ENCODE measurements at places on chromosomes 5 and 9.

DNA sequence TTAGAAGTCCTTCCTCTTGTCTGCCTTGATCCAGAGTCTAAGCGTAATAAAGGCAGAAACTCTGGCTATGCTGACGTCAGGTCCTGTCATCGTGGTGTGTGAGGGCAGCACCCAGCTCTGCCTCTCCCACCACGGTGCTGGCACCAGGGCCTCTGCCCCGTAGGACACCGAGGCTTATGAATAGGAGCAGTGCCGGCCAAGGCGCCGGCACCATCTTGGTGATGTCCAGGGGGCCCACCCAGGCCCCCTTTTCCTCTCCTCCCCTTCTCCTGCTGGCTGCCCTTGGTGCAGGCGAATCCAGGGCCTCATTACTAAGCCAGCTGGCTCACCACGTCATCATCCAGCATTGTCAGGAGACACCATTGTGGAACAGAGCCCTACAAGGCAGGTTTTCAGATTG lies 252.3 kb downstream of the FANCC start:
- DNase-seq = no peak

DNA sequence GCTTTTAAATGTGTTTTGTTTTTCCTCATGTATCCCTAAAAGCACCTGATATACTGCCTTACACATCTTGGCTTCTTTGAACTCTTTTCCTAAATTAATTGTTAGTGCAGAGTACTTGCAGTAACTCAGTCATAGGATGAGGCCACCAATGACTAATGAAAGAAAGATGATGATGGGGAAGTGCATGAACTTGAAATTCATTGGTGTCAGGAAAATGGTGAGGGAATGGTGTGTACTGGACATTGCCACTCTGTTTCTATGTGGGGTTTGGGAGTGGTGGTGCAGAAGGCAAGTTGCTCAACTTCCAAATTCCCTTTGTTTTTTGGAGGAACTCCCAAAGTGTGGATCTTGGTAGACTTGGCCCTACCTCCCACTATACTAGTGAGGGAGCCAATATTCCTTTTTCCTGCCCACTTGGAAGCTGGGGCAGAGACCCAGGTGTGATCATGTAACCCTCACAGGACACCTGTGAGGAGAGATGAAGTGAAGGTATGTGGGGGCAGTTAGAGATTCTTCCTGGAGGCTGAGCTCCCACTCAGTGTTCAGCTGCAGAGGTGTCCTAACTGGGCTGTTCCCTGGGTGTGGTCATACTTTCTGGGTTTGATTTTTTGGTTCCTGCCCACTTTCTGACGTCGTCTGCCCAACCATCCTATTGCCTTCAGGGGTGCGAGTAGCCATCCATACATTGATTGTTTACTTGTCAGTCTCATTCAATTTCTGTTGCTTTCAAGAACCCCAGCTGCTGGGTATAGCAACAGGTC lies 298.5 kb downstream of the MAST4 start:
- no peak for DNase-seq

- no peak for DNase-seq
These were observed 5.4 kb downstream of the DCTN4 start for GRCh38 chr5:150753463-150753862.

DNA sequence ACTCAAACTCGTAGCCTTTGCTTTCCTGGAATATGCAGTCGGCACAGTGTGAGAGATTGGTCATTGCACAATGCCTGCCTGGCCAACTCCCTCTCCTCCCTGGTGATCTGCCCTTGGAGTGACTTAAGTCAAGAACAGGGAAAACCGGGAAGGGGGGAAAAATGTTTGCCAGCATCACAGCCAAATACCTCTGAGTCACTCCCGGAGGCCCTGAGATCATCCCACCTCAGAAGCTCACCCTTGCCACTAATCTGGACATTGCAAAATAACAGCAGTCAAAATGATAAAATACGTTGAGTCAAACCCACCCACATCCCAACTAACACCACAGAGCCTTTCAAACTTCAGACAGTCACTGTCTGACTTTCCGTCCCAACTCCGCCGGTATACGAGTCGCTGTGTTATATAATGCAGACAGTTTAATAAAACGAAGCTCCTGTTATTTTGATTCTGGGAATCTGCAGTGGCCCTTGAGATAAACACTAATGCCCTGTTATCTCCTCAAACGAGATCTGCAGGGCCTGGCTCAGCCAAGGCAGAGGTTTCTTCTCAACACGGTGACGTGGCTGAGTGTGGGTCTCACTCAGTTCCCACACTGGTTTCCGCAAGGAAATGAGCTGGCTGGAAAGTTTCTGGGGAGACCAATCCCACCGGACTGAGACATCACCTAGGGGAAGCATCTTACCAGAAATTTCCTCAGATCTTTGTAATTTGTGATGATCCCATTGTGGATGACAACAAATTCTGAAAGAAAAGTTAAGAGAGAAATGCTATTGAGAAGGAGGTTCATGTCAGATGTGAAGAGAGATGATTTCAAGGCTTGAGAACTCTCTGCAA lies 22.1 kb downstream of the GFPT2 start:
- no peak for DNase-seq

DNA sequence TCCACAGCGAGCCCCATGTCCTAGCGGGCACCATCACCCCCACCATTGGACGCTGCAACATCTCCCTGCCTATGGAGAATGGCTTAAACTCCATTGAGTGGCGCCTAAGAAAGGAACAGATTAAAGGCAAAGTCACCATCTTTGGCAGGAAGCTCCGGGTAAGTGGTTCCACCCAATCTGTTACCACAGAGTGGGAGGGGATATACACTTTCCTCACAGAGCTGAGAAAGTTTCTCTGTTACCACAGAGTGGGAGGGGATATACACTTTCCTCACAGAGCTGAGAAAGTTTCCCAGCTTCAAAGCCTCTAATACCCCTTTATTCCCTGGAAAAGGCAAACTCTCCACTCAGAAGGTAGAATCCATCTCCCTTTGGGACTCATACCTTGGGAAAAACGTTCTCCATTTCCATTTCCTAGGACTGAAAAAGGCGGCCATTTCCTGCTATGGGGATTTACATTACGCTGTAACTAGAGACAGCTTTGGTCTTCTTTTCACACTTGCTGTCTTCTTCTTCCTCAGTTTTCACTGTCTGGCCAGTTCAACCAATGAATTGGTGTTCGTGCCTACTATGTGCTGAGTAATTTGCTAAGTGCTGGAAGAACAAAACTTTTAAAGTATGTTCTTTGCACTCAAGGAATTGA lies 63.4 kb upstream of the WWC1 start:
- no peak for DNase-seq

DNA sequence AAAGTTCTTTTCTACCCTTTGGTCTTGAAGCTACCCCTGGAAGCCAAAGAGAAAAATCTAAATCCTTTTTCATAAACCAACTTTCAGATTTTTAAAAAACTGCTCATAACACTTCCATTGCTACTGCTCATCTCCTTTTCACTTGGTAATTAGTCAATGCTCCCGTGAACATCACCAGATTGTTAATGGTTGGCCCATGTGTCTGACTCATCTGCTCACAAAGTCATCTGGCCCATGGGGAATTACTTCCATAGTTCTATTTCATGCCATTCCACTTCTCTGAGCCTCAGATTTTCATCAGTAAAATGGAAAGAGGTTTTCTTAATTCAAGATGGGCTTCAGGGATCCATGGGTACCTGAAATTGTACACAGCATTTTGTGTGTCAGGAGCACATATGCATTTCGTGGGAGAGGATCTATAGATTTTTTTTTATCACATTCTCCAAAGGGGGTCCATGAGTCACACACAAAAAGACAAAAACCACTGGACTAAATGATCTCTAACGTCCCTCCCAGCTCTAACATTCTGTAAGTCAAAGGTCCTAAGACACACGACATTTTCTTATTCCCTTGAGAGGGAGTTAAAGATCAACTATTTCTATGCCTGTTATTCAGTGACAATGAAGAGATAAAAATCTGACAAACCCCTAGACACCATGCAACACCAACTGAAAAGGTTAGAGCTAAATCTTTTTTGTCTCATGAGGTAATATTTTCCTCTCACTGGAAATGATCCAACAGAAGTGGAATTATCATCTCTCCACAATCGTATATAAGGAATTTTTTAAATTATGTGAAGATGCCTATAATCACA lies 75.4 kb downstream of the TEX10 start:
- no peak for DNase-seq

GRCh38 chr9:136688274-136689107 lies 1.2 kb upstream of the AGPAT2 start:
- no peak for DNase-seq

GRCh38 chr5:73822278-73822988 lies 196.4 kb downstream of the ARHGEF28 start:
- DNase-seq = no peak

- DNase-seq = no peak
These were observed 283.3 kb downstream of the GABRB2 start for GRCh38 chr5:161263191-161263590.

- DNase-seq = no peak
These were observed 36.8 kb downstream of the TGFBI start for GRCh38 chr5:136065588-136065987.

- no peak for DNase-seq
These were observed 1153.0 kb upstream of the CDH18 start for GRCh38 chr5:21140987-21141386.

- no peak for DNase-seq
These were observed 303.1 kb downstream of the DMRT2 start for GRCh38 chr9:1353291-1353690.
